ENCODE measurements at places on chromosomes 7 and 10.

DNA sequence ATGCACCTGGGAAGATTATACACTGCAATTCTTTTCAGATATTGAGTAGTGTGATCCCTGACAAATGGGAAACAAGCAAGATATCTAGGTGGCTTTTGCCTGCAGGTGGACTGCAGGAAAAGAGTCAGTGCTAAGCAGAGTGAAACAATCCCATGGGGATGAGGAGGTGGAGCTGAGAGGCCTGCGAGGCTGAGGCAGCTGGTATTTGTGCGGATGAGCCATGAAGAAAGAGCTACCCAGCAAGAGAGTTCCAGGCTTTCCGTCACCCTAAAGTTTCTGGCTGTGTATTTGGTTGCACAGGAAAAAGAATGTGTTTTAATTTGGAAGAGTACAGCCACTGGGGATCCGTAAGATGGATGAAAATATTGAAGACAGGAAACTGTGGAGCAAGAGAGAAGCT lies 714.1 kb upstream of the COBL start:
- no peak for DNase-seq

DNA sequence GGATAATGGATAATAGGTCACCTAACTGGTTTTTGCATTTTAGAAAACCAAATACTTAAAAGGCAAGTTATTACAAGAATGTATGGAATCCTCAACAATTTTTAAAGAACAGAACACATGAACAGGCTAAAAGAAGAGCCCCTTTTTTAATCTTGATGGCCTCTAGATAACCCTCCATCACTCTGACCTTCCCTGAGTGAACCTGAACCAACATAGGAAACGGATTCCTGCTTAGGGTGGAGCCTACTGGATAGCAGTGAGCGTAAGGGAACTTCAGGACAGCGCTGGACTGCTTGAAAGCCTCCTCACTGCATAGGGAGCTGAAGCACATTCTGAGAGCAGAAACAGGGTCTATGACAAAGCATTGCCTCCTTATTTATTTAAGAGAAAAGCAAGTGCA lies 20.5 kb downstream of the TRPV5 start:
- no peak for DNase-seq

- no peak for DNase-seq
Observed at GRCh38 chr7:138460176-138460648, at the start of gene TRIM24. TRIM24 (plus strand) TSS chr7:138460259; CDS start chr7:138460549, 290 bp downstream.

DNA sequence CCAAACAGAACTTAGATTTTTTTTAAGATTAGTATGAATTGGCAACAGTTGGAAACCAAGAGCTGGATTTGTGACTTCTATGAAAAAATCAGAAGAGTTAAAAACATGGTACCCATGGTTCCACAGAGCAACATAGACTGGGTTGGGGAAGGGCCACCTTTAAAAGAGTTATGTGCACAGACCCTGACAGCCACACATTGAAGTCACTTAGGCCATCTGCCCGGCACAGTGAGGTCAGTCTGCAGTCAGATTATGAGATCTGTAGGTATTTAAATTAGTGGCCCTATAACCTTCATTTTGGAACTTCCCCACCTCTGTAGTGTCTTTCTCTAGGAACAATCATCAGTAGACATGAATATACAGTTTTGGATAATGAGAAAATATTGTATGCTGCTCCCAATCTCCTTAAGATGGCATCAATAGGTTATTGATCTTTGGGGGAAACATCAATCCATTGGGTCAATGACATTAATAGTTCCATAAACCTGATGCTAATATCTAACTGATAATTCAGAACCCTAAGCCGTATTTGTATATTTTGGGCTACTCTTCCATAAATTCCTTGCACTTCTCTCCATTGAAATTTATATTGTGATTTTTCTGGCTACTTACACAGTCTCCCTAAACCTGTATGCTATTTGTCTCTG lies 7.0 kb downstream of the ANKRD1 start:
- DNase-seq = no peak

DNA sequence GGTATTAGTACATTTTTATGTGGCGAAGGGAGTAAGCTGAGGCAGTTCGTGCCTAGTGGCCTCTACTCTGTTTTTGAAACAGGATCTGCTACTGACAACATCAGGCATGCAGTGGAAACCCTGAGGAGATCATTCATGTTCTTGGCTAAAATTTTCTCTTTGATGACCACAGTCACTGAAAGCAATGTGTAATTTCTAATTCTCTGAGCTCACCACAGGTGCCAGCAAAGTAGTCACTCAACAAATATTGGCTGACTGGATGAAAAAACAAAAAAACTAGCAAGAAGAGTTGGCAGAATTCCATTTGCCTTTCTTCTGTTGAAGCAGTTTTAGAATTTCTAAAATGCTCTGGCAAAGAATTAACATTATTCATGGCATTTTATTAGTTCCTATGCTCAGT lies 176.5 kb upstream of the KCTD7 start:
- DNase-seq = no peak

GRCh38 chr7:5170251-5170650 lies 19.8 kb upstream of the WIPI2 start:
- DNase-seq = no peak

GRCh38 chr10:125147971-125148439 lies 12.4 kb downstream of the CTBP2 start:
- no peak for DNase-seq

DNA sequence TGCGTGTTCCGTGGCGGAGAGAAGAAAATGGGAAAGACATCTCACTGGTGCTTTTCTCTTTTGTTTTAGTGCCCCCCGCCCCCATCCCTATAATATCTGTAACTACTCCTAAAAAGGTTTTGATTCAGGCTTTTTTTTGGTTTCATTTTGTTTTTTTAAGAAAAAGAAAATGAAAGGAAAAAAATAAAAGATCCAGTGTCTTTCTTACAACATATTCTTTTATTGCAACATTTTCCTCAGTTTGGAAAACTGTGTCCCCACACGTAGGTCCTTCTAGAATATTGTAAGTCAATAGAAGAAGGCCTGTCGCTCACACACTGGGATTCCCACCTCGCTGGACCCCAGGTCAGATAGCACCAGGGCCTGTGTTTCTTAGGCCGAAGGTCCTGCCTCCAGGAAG lies 20.6 kb downstream of the AIFM2 start:
- no peak for DNase-seq

DNA sequence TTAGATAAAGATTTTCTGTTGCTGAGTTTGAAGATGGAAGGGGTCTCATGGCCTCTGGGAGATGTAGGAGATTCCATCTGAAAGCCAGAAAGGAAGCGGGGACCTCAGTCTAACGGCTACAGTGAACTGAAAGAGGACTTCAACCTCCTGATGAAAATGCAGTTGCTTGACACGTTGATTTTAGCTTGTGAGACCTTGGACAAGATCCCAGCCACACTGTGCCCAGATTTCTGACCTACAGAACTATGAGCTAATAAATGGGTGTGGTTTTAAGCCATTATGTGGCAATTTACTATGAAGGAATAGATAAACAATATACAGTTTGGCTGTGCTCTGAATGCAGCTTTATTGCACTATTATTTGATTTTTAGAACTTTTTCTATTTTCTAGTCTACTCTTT lies 342.3 kb upstream of the SEMA3D start:
- no peak for DNase-seq

- DNase-seq = no peak
Observed at GRCh38 chr10:72784551-72785351, 92.8 kb downstream of the MCU start.

GRCh38 chr7:5596046-5596895 lies 172.6 kb upstream of the TNRC18 start:
- peak; percentile 78 for DNase-seq

DNA sequence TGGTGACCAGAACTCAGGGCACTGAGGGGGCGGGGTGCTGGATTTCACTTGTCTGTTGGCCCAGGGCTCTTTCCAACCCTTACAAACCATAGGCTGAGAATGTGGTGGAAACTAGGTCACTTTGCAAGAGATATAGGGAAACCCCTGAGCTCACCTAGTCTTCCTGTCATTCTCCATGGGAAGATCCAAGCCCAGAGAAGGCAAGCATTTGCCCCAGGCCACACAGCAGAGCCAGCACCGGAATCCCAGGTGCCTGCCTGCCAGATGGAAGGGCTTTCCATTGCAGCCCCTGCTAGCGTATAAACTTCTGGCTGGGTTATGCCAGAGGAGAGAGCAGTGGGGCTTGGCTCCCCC lies 427 bp downstream of the PYROXD2 start:
- DNase-seq = no peak

DNA sequence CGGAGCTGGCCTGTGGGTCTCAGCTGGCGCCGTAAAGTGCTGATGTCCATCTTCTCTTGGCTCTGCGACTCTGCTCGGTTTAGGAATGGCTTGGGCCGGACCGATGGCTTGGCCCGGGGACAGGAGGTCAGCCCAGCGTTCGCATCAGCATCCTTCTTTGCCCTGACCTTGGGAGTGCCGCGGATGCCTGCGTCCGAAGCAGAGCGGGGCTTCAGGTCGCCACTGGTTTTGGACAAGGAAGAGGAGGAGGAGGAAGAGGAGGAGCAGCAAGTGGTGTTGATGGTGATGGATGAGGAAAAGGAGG lies 109.3 kb downstream of the NEURL1 start:
- DNase-seq = no peak

GRCh38 chr7:22016507-22016906 lies 70.8 kb upstream of the CDCA7L start:
- no peak for DNase-seq

- no peak for DNase-seq
Observed at GRCh38 chr7:7315851-7316250, 133.5 kb downstream of the C1GALT1 start.

- DNase-seq = no peak
Observed at GRCh38 chr10:100020886-100021253, 11.1 kb upstream of the DNMBP start.

- no peak for DNase-seq
Observed at GRCh38 chr10:29862923-29863614, 196.3 kb downstream of the JCAD start.

DNA sequence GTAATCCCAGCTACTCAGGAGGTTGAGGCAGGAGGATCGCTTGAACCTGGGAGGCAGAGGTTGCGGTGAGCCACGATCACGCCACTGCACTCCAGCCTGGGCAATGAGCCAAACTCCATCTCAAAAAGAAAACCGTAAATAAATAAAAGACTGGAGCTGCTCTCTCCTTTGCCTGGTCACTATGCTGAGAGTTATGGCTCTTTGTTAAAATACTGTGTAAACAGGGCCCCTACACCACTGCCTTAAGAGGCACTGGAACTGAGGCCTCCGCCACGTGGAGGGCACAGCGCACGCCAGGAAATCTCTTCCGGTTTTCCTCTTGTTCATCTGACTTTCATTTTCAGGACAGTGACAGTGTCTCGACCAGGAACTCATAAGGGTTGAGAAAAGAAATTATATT lies 123.3 kb downstream of the PAXIP1 start:
- DNase-seq = no peak

- DNase-seq = no peak
Observed at GRCh38 chr7:132345543-132346129, 230.6 kb downstream of the PLXNA4 start.

- DNase-seq = peak; percentile 15
Observed at GRCh38 chr10:29657719-29658274, 23.0 kb upstream of the SVIL start.

GRCh38 chr7:44138698-44139097 lies 2.4 kb downstream of the MYL7 start:
- no peak for DNase-seq

GRCh38 chr10:97069576-97070362 lies 116.0 kb downstream of the SLIT1 start:
- DNase-seq = peak; percentile 27

DNA sequence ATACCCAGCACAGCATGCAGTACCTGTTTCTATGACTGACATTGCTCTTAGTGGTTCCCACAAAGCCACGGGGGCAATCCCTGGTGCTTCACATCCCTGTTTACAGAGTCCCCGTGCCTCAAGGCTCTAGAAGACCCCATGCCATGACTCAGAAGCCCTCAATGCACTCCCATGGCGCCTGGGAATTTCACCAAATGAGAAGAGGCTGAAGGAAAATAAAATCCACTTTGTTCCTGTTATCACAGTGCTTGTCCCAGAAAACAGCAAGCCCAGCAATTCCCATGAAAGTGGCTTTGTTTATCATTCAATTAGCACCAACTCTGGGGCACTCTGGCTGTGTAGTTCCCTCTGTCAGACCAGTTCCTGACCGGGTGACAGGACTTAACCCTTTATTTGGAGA lies 268.3 kb downstream of the TNS3 start:
- no peak for DNase-seq

GRCh38 chr10:123996302-123996701 lies 97.1 kb downstream of the CHST15 start:
- DNase-seq = no peak

DNA sequence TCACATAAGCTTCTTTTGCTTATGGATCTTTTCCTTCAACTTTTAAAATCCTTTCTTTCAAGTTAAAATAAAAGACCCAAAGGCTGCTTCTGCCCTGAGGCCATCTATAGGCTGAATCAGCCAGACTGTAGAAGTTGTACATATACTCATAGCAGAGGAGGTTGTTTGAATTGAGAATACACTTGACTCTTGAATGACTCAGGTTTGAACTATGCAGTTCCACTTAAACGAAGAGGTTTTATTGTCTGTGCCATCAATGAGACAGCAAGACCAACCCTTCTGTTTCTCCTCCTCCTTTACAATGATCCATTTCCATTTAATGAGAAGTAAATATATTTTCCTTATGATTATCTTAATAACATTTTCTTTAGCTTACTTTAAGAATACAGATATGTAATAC lies 5.8 kb downstream of the ZNF365 start:
- DNase-seq = no peak

DNA sequence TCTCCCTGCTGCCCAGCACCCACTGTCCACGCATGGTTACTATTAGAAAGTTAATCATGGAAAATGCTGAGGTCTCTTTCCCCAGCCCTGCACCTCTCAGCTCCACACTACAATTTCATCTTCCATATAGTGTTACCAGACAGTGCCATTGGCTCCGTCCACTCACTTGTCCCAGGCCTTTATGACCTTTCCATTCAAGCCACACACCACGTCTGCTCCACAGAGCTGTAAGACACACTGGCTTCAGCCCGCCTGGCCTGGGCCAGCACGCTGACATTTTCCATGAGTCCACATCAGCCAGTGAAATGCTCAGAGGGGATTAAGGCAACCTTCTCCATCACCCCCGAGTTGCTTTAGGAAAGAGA lies 118.7 kb downstream of the KCNMA1 start:
- DNase-seq = no peak

- DNase-seq = no peak
Observed at GRCh38 chr7:45482451-45482850, 91.7 kb upstream of the ADCY1 start.

DNA sequence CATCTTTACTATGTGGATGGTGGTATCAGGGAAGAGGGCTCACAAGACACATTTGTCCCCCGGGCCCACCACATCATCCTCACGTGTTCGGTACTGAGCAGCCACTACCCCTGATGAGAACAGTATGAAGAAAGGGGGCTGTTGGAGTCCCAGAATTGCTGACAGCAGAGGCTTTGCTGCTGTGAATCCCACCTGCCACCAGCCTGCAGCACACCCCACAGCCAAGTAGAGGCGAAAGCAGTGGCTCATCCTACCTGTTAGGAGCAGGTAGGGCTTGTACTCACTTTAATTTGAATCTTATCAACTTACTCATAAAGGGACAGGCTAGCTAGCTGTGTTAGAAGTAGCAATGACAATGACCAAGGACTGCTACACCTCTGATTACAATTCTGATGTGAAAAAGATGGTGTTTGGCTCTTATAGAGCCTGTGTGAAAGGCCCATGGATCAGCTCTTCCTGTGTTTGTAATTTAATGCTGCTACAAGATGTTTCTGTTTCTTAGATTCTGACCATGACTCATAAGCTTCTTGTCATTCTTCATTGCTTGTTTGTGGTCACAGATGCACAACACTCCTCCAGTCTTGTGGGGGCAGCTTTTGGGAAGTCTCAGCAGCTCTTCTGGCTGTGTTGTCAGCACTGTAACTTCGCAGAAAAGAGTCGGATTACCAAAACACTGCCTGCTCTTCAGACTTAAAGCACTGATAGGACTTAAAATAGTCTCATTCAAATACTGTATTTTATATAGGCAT lies 9.1 kb upstream of the CSGALNACT2 start:
- peak; percentile 37 for DNase-seq
